Aorta (tissue), 5 donors: ENCODE measurements at places on chromosomes 4 and X. TPM values are rescaled to one million over a fixed set of nuclear protein-coding genes. Genes with fewer than 3 reads are reported as not detected.

DNA sequence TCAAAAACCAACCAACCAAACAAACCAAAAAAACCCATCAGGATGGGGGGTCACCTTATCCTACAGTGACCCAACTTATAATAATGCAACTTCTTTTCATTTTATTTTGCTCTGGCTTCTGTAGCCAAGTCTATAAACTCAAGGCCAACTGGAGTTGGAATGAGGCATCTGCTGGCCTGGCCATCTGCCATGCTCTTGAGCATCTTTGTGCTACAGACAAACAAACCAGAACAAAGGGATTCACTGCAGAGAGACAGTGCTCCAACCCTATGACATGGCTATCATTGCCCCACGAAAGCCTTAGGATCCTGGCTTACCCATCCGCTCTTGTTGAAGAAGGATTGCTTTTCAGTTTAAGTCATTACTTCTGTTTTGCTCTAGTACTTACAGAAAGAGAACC, 49.2 kb upstream of the SCRG1 start:
- DNase-seq = no peak

GRCh38 chr4:55730280-55730931, 89.2 kb upstream of the EXOC1L start:
- DNase-seq = no peak

DNA sequence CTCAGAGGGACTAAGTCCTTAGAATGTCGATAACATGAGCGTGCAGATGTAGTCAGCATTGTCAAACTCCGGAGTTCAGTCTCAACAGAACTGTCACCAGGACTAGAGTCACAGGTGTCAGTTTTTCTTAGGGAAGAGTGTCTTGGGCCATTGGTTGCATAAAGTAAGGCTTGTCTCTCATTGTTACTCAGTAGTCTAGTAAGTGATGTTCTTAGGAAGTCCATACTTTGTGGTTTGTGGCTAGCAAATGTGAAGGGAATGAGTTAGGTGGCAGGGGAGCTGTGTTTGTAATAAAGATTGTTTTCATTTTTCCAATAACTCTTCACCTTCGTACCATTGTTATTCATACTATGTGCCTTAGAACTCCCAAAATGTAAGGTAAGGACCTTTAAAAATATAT, 119.6 kb downstream of the AFF2 start:
- no peak for DNase-seq

GRCh38 chrX:2336181-2336580, 164.6 kb downstream of the DHRSX start:
- DNase-seq = no peak

- peak; percentile 82 for DNase-seq
Measured at GRCh38 chrX:130575831-130576389, 174.1 kb downstream of the RBMX2 start.

DNA sequence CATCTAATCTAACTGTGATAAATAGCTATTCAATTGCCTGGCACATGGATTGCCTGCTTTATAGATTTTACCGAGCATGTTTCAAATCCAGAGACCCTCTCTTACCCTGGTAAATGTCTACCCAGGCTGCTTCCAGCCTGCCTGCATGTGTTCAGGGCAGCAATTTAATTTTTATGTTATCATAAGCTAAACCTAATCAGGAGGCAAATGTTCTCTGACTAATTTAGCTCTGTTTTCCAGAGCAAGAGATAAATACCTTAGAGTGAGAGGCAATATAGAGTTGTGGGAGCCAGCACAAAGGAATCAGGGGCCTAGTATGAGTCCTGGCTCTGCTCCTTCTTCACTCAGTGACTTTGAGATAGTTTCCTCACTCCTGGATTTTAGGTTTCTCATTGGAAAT, 37.7 kb downstream of the PARM1 start:
- DNase-seq = no peak

- DNase-seq = no peak
Measured at GRCh38 chr4:122458625-122459024, 2.1 kb upstream of the IL2 start.

GRCh38 chr4:165667969-165668368, 205.1 kb upstream of the TLL1 start:
- no peak for DNase-seq

The TMEM156 gene
- total RNA-seq = 0.52 TPM

The CCNB3 gene
- total RNA-seq = not detected
